ENCODE measurements at places on chromosomes 11 and 22.

DNA sequence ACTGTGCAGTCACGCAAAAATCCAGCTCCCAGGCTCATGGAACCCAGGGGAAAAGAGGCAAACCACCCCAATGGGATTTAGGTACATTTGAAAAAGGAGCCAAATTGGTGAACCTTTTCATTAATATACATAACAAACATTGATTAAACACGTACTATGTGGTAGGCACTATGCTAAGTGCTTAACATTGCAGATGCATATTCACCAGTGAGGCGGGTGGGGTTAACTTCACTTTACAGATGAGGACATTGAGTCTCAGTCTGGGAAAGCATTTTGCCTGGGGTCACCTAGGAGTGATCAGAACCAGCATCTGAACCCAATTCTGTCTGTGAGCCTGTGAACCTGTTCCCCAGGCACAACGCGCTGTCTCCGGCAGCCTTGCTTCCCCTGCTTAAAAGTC lies 146.3 kb downstream of the COMMD9 start:
- DNase-seq, result no peak

DNA sequence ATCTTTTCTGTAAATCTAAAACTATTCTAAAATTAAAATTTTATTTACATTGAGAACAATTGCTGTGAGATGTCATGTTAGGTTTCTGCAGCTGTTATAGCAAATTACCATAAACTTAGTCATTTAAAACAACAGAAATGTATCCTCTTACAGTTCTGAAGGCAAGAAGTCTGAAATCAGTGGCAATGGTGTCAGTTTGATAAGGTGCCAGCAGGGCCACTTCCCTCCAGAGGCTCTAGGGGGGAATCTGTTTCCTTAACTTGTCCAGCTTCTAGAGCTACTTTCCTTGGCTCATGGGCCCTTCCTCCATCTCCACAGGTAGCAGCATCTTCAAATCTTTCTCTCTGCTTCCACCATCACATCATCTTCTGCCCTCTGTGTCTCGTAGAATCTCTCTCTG lies 23.0 kb downstream of the MOGAT2 start:
- no peak for DNase-seq

DNA sequence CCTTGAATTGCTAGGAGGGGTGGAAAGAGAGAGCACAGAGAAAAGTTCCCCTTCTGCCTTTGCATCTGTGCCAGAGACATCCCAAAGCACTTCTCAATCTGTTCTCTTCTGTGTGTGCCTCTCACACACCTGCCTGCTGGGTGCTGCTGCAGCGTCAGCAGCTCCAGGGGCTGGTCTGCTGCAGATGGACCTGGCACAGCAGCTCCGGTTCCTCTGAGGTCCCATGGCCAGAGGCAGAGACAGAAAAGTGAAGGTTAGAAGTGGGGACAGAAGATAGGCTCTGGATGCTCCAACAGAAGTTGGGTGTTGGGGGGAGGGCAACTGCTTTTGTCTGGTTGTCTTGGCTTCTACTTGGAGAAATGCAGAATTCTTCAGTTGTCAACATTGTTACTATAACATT lies 48.9 kb upstream of the KIRREL3 start:
- DNase-seq, result no peak

DNA sequence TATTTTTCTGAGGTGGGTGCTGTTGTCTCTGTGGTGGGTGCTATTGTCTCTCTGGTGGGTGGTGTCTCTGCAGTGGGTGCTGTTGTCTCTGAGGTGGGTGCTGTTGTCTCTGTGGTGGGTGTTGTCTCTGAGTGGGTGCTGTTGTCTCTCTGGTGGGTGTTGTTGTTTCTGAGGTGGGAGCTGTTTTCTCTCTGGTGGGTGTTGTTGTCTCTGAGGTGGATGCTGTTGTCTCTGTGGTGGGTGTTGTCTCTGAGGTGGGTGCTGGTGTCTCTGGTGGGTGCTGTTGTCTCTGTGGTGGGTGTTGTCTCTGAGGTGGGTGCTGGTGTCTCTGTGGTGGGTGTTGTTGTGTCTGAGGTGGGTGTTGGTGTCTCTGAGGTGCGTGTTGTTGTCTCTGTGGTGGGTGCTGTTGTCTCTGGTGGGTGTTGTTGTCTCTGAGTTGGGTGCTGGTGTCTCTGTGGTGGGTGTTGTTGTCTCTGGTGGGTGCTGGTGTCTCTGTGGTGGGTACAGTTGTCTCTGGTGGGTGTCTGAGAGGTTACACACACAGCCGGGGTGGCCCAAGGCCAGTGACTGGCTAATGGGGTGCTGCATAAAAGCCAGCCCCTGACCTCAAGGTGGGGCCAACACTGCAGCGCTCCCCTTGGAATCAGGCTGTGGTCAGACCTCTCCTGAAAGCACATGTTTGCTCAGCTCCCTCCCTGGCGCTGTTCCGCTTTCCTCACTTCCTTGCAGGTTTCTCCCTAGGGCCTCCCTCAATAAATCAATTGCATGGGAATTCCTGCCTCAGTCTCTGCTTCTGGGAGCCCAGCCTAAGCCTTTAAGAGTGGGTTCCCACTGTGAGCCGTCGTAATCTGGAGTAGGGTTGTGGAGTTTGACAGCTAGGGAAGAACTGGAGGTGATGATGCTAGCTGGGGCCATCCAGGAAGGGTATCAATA lies 31.0 kb upstream of the XBP1 start:
- DNase-seq, result no peak

- DNase-seq, result no peak
Measured at GRCh38 chr22:20271114-20271994, 3.2 kb upstream of the RTN4R start.

DNA sequence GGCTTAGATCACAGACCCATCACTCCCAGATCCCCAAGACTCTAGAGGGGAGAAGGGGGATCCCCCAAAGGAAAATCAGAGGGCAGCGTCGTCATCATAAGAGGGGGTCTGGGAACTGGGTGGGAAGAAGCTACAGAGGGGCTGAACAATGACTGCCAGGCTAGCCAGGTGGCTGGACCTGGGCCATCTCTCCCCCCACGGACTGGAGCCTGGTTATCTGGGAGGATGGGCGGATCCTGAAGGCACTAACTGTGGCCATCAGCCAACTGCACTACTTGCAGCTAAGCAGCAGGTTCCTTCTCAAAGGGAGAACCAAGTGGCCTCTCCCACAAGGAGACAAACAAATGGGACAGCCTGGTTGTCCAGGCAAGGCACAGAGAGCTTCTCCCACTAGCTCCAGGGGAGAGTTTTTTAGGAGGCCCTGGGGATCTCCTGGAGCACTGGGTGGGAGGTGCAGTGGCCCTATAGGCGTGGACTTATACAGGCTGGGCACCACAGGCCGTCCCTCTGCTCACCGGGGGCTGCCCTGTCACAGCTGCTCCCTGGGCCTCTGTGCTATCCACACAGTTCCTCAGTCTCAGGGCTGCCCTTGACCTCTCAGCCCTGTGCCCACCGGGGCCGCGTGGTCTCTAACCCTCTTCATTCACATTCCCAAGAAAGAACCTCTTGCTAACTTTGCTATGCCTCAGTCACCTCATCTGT lies 15.4 kb downstream of the P2RY6 start:
- DNase-seq, result no peak

DNA sequence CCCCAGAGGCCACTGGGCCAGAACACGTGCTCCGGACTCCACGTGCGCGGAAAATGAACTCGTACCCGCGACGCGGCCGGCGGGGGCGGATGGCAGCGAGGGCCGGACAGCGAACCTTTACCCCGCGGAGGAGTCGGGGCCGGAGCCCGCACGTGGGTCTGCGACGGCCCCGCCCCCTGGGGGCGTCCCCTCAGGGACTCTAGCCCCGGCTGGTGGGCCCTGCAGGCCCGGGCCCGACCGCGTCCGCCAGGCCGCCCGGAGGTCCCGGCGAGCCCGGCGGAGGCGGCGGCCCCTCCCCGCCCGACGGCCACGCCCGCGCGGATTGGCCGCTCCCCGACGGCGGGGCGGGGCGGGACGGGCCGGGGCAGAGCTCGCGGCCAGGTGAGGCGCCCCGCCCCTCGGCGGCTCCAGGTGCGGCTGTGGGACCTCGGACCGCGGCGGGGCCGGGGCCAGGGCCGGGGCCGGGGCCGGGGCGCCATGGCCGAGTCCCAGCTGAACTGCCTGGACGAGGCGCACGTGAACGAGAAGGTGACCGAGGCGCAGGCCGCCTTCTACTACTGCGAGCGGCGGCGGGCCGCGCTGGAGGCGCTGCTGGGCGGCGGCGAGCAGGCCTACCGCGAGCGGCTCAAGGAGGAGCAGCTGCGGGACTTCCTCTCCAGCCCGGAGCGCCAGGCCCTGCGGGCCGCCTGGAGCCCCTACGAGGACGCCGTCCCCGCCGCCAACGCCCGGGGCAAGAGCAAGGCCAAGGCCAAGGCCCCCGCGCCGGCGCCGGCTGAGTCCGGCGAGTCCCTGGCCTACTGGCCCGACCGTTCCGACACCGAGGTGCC lies at the start of gene FAM83F:
TSS of gene FAM83F (plus strand) at position 389 of the 827 bp plus-strand sequence. CDS start at position 478, 89 bp downstream.
- DNase-seq, result peak; percentile 29

- no peak for DNase-seq
Measured at GRCh38 chr22:35995348-35995747, 33.3 kb downstream of the RBFOX2 start.

- DNase-seq, result no peak
Measured at GRCh38 chr11:38491986-38492385, 1894.0 kb upstream of the RAG2 start.

GRCh38 chr22:27431081-27431480 lies 370.5 kb downstream of the MN1 start:
- no peak for DNase-seq

DNA sequence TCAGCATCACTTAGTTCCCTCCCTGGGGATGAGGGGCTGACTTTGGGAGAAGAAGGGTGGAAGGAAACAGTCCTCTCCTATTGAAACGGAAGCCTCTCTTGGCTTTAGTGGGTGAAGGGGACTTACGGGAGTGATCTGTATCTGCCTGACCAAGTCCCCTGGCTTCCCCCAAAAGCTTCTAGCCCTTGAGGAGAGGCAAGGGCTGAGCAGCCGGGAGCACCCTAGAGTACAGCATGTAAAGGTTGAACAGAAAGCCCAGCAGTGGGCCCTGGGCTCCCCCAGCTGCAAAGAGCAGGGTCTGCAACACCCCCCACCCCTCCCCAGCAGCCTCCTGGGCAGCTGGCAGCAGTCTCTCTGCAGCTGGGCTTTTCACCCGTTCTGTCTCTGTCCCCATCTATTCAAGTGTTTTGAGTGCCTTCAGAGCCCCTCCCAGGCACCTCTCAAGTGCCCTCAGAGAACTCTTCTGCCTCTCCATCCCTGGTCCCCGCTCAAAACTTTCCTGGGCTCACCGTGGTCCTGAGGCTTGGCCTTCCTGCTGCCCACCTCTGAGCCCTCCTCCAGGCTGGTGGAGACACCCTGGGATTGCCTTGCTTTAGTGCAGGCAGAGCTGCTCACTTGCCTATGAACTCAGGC lies 2.7 kb downstream of the CAPN5 start:
- DNase-seq, result no peak

DNA sequence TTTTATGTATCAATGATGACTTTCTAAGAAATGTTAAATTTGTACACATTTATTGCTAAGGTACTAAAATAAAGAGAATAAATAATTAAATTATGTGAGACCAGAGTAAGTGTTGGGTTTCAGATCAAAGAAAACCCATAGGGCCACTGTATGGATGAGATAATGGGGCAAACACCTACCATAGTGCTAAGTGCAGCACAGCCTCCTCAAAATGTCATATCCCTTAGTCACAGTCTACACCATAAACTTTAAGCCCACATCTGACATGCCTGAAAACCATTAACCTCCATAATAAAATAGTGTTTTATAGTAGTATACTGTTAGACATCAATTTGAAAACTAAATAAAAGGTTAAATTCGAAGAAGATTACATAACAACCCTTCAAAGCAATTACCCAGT lies 37.5 kb downstream of the SESN3 start:
- DNase-seq, result no peak

DNA sequence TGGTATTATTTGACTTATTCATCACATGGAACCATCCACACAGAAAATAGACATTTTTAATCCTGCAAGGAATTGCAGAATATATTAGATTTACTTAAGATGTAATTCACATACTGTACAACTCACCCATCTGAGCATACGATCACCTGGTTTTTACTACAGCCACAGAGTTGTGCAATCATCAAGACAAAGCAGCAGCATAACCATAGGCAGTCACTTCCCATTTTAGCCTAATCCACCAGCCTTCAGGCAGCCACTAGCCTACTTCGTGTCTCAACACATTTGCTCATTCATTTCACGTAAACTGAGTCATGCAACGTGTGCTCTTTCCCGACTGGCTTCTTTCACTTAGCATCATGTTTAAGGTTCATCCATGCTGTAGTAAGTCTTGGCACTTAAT lies 23.0 kb downstream of the PIWIL3 start:
- no peak for DNase-seq

DNA sequence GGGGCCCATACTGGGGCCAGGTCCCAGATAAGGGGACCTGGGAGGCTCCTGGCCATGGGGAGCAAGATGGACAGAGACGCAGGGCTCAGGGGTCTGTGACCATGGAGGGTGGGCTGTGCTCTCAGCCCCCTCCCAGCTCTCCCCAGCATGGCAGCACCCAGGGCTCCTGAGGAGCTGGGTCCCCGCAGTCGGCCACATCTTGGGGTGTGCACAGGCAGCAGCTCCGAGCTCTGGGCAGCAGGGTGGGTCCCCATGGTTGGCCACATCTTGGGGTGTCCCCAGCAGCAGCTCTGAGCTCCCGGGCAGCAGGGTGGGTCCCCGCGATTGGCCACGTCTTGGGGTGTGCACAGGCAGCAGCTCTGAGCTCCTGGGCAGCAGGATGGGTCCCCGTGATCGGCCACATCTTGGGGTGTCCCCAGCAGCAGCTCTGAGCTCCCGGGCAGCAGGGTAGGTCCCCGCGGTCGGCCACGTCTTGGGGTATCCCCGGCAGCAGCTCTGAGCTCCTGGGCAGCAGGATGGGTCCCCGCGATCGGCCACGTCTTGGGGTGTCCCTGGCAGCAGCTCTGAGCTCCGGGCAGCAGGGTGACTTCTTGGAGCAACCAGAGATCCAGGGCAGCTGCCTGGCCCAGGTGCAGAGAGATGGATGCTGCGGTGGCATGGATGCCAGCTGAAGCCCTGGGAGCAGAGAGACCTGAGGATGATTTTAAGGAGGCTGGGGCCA lies 18.3 kb upstream of the MUC5B start:
- no peak for DNase-seq

DNA sequence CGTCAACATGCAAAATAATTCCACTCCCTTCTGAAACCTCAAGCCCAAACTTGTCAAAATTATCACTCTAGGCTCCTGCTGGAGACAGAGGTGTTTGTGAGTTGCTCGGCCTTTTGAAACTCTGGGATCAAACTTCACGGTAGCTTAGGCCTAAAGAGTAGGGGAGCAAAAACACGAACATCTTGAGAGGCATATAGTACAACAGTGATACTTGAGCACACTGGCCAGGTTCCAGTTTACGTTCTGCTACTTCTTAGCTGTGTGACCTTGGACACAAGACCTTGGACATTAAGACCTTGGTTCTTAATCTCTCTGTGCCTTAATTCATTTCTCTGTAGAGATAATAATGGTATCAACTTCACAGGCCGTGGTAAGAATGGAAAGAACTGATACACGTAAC lies 123.5 kb upstream of the LMO1 start:
- no peak for DNase-seq

All from stimulated activated CD4-positive, alpha-beta T cell treated with anti-CD3 and anti-CD28 coated beads, Interleukin-4, amount 100 ng/mL, for 24 hours (primary cell).